Fibroblast of skin of left quadriceps (primary cell): ENCODE measurements at places on chromosomes 2 and 18.
A peak's percentile ranks its signal among the peaks of the same experiment; 100 is the strongest.

- DNase-seq: peak; percentile 74
Measured at GRCh38 chr2:223047260-223047761, 4.7 kb upstream of the KCNE4 start.

- DNase-seq: no peak
Measured at GRCh38 chr2:185128996-185129395, 530.7 kb downstream of the ZNF804A start.

- DNase-seq: no peak
Measured at GRCh38 chr2:16660114-16660513, 5.5 kb downstream of the CYRIA start.

DNA sequence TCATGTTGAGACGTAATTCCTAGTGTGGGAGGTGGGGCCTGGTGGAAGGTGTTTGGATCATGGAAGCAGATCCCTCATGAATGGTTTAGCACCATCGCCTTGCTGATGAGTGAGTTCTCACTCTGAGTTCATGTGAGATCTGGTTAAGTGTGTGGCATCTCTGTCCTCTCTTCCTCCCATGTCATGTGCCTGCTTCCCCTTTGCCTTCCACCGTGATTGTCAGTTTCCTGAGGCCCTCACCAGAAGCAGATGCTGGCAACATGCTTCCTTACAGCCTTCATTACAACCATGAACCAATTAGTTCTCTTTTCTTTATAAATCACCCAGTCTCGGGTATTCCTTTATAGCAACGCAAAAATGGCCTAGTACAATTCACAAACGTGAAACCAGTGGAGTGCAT lies 14.6 kb upstream of the MCM6 start:
- no peak for DNase-seq

GRCh38 chr2:147594038-147594437 lies 250.8 kb upstream of the ACVR2A start:
- DNase-seq: no peak

- DNase-seq: no peak
Measured at GRCh38 chr2:62370321-62371250, 135.4 kb downstream of the TMEM17 start.

- DNase-seq: no peak
Measured at GRCh38 chr18:58116818-58117217, 72.8 kb downstream of the NEDD4L start.

- DNase-seq: no peak
Measured at GRCh38 chr18:76451396-76452331, 43.4 kb downstream of the ZNF516 start.

- DNase-seq: no peak
Measured at GRCh38 chr18:5841518-5841917, 53.8 kb downstream of the TMEM200C start.

GRCh38 chr2:219483451-219484342 lies 15.0 kb upstream of the GMPPA start:
- no peak for DNase-seq

- DNase-seq: no peak
Measured at GRCh38 chr2:133608291-133608690, 40.0 kb upstream of the NCKAP5 start.

DNA sequence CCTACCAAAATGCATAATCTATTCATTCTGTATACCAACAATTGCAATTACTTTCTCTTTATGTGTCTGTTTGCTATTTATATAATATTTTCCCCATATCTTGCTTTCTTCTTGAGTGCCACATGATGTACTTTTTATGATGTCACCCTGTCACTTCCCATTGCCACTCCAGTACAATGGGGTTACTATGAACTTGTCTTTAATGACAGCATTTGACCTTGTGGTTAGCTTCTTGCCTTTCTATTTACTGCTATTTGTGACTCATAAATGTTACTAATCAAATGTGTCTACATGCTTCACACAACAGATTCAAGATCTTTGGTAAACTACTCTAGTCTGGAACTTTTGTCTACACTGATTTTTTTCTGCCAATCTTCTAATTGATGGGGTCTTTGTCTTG lies 486.3 kb downstream of the NR4A2 start:
- no peak for DNase-seq

DNA sequence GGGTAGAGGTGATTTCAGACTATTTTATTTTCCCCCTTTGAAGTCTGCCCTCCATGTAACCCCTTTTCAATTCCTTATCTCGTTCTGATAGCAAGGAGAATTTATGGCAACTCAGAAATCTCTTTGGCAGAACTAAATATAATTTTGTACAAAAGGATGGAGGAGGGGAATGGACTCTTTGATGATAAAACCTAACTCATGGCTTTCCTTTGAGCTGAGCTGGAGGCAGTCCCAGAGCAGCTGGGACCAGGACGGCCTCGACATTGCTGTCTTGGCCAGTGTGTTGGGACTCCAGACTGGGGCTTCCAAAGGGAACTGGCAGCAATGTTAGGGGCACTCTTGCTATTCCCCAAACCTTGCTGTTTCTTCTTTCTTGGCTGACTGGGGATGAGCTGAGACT lies 47.7 kb downstream of the PAX8 start:
- no peak for DNase-seq

GRCh38 chr2:64202206-64202845 lies 58.1 kb upstream of the PELI1 start:
- DNase-seq: no peak

- DNase-seq: no peak
Measured at GRCh38 chr18:79681484-79682387, 2.1 kb downstream of the CTDP1 start.

DNA sequence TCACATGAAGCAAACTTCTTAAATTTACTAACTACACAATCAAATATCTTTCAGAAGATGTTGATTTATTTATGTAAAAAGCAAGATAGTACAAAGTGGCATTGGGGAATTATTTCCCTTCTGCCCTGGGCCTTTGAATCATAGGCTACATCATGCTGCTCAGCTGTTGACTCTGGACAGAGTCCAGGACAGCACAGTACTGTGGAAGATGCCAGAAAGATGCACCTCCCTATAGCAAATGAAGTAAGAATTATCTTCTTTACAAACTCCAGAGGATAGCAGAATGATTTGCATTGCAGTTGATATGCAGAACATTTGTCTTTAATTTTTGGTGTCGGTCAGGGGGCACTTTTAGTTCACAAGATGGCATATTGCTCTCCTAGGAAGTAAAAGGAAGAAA lies 1354.5 kb upstream of the ZEB2 start:
- peak; percentile 20 for DNase-seq

- no peak for DNase-seq
Measured at GRCh38 chr2:56812432-56812831, 628.6 kb downstream of the CCDC85A start.

DNA sequence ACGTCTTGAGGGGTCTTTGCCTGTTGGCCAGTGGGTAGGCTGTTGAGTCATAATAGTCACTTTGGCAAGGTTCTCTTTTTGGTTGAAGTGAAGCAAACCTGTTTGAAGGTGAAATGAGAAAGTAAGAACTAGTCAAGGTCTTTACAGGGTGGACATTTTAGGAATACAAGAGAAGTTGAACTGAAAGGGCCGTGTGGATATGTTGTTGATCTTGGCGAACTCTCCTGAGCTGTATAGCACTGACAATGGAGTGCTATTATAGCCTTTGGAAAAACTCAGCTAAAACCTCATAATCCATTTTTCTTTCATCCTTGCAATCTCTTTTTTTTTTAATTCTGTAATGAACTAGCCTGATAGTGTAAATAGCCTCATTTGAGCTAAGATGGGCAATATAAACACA lies 248.1 kb downstream of the MEIS1 start:
- DNase-seq: no peak

DNA sequence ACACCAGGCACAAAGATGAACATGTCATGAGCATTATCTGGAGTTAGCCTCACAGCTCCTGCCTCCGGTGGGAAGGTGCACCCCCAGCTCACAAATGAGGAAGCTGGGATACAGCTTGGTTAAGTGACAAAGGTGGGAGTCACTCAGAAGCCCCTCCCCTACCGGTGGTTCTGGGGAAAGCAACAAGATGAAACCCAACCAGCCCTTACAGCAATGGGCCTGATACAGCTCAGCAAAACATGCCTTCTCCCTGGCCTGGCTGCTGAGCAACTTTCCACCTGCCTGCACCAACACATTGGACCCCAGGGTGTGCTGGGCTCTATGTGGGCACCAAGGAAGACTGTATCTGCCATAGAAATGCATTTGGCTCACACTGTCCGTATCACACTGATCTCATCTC lies 113.2 kb downstream of the GYPC start:
- DNase-seq: no peak

DNA sequence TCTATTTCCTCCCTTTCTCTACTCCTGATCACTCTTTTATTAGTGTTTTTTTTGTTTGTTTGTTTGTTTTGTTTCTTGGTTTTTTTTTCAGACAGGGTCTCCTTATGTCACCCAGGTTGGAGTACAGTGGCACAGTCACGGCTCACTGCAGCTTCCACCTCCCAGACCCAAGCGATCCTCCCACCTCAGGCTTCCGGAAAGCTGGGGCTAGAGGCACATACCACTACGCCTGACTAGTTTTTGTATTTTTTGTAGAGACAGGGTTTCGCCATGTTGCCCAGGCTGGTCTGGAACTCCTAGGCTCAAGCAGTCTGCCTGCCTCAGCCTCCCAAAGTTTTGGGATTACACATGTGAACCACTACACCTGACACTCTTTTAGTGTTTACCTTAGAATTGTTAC lies 122.3 kb downstream of the ATL2 start:
- no peak for DNase-seq

DNA sequence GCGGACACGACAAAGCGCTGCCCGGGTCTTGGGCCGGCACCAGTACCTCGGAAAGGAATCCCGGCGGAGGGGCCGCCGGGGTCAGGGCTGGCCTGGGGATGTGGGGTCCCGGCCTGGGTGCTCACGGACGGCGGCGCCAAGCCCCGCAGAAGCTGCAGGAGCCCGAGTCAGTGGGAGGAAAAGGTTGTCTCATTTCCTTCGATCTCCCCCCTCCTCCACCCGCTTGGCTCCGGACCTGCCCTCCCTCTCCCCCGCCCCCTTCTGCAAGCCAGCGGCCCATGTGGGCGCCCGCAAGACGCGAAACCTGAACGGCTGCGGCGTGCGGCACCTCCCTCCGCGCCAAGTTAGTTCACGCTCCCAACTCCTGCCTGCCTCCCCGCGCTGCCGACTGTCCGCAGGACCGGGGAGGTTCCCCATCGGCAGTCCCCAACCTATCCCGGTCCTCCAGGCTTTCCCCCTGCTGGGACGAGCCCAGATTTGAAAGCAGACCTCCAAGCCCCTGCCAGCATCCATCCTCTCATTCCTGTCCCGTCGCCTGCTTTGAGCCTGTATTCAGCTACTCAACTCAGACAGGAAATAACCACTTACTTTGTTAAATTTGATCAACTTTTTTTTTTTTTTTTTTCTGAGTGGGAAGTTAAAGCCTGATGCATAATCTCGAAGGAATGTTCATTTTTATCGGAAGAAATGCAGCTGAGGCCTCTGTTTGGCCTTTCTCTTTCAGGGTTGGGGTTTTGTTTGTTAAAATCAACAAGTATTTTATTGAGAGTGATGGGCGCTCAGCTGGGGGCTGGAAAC lies at the start of gene EVA1A:
TSS of gene EVA1A (minus strand) at position 172 of the 798 bp plus-strand sequence. CDS start 42,799 bp downstream, outside the sequence.
- peak; percentile 62 for DNase-seq

DNA sequence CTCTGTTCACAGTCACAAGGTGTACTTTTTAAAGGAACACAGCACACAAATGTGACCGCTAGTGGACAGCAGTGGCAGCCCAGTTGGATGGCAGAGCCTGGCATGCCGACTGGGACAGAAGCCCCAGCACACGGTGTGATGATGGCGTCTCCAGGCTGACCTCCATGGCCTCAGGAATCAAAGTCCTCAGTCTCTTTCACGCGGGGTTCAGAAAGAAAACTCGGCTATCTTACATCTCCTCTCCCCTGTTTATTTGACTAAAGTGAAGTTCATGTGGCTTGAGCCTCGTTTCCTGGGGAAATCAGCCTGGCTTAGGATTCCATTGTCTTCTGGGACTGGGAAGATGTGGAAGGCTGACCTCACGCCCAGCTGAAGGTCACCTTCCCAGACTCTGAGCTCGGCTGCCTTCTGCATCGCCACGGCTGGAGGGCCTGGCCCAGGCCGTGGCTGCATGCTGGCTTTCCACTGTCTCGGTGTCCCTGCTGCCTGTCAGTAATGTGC lies 56.1 kb downstream of the ASAP2 start:
- no peak for DNase-seq

GRCh38 chr2:1518867-1519530 lies 105.7 kb downstream of the TPO start:
- no peak for DNase-seq

DNA sequence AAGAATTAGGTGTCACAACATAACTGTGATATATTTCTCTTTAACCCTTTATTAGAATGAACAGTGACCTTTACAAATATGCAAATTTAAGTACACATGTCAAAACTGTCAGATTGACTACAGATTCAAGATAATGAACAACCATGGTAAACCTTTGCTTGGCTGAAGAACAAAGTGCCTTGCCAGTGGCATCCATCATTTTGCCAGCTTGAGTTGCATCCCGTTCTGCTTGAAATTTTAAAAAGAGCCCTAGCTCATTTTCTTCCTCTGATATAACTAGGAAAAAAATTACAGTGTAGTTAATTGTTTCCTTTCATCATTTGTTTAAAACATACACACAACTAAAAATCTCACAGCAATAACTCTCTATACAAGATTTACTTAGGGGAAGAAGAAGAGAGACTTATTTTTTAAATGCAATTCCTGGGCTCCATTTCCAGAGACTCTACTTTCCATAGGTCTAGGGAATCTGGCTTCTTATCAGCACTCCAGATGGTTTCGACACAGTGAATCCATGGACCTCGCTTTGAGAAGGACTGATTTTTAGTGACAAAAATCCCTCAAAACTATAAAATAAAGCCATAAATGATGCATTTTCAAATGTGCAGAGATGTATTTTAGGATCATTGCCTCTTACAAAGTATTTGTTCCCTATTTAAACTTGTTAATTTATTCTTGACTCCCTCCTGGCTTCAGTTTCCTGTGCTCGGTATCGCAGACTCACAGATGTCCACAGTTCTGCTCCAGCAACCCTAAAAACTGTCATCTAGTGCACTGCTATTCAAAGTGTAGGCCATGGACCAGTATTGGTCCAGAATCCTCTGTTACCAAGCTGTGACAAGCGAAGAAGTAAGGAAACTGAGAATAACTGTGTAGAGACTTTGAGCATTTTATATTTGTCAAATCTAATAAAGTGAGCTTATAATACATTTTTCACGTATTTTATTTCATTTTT lies 50.1 kb downstream of the ICA1L start:
- no peak for DNase-seq

DNA sequence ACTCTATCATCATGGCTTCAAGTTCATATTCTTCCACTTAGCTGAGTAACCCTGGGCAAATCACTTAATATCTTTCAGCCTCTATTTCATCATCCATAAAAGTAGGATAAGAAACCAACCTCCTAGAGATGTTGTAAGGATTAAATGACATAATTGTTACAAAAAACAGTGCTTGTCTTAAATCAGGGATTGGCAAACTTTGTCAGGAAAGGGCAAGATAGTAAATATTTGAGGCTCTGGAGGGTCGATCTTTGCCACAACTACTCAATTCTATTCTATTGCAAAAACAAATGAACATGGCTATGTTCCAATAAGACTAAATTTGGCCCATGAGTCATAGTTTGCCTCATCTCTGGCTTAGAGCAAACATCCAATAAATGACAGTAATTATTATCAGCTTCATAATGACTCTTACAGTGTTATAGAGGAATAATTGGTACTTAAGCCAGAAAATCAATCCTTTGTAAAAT lies 184.7 kb downstream of the SATB2 start:
- DNase-seq: peak; percentile 78

GRCh38 chr2:65282477-65283053 lies 54.9 kb downstream of the ACTR2 start:
- no peak for DNase-seq
